Sigmoid colon (tissue), 7 donors: ENCODE measurements at places on chromosomes 7 and 10.

DNA sequence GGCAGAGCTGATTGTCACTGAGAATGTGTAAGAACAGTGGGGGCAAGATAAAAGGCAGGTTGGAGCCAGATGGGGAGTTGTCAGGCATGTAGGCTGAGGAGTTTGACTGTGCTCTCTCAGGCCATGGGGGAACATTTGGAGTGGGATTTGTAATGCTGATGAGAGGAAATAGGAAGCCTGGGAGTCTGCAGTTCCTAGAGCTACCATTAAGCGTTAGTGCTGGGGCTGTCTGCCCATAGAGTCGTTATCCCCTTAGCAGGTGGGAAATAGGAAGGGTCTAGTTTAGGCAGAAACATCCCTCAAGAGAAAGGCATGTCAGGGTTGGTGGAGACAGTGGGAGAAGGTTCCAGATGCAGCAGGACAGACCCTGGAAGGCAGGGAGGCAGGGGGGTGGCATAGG lies 75.5 kb downstream of the RPS24 start:
- DNase-seq: no peak

GRCh38 chr7:151078233-151079040 lies 2.2 kb downstream of the FASTK start:
- DNase-seq: peak; percentile 88

GRCh38 chr10:119296703-119297102 lies 89.3 kb downstream of the GRK5 start:
- DNase-seq: no peak

- DNase-seq: no peak
Observed at GRCh38 chr7:124566583-124566982, 199.0 kb downstream of the GPR37 start.

GRCh38 chr7:2104107-2104710 lies 128.5 kb downstream of the MAD1L1 start:
- peak; percentile 97 for DNase-seq

DNA sequence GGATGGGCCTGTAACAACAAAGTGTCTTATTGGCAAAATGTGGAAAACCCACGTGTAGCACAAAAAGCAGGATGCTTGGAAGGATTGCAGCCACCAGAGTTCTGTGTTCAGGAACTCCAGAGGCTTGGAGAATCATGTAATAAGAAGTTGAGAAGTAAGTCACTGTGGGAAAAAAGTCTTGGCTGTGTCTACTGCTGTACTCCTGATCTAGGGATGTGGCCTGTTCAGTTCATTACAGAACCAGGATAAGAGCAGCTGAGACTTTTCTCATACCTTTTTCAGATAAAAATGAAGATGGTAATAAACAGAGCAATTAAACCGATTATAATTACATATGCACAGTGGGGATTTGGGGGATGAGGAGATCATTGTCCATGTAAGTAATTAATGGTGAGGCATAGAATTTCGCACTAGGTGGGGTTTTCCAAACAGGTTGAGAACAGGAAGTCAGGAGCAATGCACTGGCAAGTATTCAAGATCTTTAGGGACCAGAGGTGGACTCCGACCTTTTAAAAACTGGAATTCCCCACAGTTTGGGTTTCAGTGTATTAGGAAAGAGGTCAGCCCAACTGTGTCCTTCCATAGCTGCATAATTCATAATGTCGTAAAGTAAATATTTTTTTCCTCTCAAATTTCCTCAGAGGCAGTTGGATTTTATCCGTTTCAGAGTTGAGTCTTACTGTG lies 281.7 kb downstream of the FRMD4A start:
- DNase-seq: no peak

DNA sequence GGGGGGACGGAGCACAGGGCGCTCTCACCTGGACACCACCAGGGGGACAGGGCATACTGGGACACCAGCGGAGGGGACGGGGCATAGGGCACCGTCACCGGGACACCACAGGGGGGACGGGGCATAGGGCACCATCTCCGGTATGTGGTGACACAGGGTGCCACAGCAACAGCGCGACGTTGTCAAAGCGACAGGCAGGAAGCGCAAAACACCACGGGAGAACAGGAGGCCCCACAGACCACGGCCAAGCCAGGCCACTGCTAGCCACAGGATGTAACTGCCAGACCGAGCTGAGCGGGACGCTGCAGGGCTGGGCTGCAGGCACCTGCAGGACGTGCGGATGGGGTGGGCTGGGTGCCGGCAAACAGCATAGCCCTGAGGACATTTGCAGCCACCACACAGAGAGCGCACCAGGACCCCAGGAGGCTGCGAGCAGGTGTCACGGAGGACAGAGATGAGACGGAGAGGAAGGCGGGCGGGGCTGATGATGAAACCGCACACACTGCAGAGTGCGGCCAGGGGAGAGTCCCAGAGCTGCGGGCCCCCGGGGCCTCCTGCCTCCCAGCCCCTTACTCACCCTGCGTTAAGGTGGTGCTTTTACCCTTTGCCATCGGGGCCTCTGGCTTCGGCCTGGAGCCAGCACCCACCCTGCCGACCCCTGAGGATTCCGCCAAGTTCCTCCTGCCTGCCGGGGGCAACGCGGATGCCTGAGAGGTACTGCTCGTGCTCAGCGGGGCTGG lies 17.5 kb downstream of the MICALL2 start:
- no peak for DNase-seq

DNA sequence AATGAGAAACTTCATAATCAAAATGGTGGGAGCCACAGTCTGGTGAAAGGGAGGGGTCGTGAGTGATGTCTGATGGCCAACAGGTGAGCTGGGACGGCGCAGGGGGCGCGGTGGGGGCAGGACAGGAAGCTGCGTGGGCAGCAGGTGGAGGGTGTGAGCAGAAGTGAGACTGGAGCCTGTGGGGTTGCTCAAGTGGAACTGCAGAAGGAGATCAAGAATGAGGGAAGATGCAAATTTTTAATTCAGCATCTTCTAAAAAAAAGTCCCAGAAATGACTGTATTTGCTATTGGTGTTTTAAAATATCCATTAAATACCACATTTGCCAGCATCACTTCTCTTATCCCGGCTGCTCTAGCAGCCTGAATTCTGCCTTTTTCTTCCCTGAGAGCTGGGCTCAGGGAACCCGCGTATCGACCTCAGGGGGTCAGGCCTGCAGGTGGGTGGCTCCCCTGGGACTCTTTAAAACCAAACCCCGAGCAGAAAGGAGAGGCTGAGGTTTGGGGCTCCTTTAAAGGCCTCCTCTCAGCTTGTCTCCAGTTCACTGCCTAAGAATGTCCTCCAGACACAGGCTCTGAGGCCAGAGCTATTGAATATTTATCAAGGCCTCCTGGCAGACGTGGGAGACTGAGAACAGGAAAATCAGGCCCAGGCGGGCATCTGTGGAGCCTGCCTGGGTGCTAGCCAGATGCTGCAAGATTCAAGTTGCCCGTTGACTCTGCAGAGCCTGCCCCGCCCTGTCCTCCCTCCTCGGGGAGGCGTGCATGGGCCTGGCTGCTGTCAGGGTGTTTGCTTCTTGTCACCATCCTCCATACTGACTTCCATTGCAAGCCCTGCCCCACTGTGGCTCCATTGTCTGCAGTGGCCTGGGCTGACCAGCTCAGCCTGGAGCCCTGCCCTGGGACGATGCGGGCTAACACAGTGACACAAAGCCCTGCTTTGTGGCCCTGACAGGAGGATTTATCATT lies 53.9 kb downstream of the SYPL1 start:
- peak; percentile 95 for DNase-seq

DNA sequence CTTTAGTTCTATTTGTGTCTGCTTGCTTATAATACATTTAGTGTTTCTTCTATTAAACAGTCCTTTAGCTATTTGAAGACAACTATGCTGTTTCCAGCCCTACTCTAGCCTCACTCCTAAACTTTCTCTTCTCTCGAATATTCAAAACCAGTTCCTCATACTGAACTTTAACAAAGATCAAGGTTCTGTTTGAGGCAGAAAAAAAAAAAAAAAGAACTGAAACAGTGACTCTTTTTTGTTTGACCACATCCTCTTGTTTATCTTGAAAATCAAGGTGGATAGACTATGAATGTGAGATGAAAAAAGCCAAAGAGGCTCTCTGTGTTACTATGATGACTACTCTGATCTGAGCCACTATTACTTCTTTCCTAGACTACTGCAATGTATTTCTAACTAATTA lies 154.3 kb downstream of the ZNF365 start:
- no peak for DNase-seq

- no peak for DNase-seq
Observed at GRCh38 chr7:43480581-43480980, 102.3 kb upstream of the STK17A start.
